ENCODE measurements at places on chromosomes 4 and X.

DNA sequence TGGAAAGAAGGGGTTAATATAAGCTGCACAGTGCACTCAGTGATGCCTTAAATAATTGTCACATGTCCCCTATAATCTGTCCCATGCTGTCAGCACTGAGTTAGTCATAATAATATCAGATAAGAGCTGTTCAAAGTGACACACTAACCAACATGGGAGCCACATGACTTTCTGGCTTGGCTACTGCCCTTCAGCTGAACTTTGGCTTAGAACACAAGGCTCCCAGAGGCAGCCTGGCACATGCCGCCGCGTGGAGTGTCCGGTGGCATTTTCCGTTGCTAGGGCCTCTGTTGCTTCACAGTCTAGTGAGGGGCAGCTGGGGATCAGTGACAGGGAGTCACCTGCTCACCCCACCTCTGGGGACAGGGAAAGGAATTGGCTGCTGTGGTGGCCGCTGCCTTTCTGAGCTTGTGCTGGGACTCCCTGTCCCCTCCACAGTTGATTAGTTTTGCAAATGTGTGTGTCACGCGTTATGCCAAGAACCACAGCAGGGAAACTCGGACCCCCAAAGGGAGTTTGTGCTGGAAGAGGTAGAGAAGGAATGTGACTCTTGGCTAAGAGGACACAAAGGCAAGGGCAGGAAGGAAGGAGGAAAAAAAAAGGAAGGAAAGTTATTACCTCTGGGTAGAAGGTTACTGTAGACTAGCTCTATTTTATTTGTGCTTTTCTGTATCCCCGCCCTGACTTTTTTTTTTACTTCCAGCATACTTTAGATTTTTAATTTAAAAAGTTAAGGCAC, 41.1 kb upstream of the PPARGC1A start:
- peak; percentile 41 for DNase-seq

- DNase-seq = peak; percentile 13
Measured at GRCh38 chr4:6221851-6222760, 21.8 kb upstream of the JAKMIP1 start.

GRCh38 chrX:139724626-139725025, 16.7 kb upstream of the MCF2 start:
- DNase-seq = peak; percentile 11

GRCh38 chr4:40909363-40909876, 159.7 kb downstream of the NSUN7 start:
- peak; percentile 74 for DNase-seq

DNA sequence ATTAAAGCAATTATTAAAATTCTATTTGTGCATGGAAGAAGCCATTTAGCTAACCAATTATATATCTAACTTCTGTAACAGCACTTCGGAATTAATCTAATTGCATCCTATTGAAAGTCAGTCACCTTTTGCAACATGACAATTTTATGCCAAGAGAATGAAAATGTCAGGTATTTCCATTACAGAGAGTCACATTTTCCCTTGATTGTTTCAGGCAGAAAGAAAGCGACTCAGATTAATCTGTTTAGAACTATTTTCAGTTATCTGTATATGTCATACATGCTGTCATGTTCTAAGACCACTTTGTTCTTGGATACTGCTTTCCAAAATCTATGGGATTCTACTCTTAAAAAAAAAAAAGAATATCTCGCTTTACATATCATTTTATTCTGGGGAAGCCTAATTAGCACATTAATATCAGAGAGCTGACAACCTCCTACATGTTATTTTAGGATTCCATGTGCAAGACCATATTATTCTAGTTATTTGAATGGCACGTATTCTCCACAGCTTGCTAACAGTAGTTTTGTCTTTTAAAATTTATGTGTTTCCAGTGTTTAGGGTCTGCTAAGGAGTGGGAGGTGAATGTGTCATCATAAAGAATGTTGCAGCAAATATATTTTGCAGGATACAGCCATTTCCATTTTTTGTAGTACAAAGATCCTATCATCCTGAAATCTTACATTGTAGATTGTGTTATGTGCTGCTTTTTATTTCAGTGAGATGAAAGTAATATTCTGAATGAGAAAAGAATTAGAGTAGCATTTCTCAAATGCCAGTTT, 31.7 kb downstream of the GALNT7 start:
- DNase-seq = no peak

- DNase-seq = no peak
Measured at GRCh38 chr4:127959794-127960193, 5.2 kb downstream of the MFSD8 start.

GRCh38 chrX:316351-317325, 2.0 kb downstream of the GTPBP6 start:
- DNase-seq = no peak

- no peak for DNase-seq
Measured at GRCh38 chr4:154471526-154472331, 19.9 kb downstream of the DCHS2 start.

- no peak for DNase-seq
Measured at GRCh38 chr4:19128176-19128575, 1106.6 kb upstream of the LCORL start.

DNA sequence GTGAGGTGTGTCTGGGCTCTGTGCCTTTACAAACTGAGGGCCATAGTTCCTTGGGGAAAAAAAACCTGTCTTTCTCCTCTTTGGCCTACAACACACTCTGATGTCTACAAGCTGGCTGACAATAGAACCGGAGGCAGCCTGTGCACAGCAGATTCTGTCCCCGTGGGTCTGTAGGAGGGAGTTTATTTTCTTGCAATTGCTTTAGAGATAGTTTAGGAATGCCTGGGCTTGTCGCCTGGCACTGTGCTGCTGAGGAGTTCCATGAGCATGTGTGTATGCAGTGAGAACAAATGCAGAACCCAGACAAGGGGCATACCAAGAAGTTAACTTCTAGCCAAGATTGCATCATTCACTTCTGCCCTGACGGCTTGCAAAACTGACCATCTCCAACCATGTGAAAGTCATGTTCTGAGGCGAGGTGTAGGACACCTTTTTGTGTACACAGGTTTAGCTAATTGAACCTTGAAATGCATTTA, 54.1 kb downstream of the CCNI start:
- peak; percentile 94 for DNase-seq

GRCh38 chrX:40104985-40105834, 7.5 kb upstream of the BCOR start:
- DNase-seq = peak; percentile 52

- peak; percentile 85 for DNase-seq
Measured at GRCh38 chr4:86895692-86896488, 3.7 kb upstream of the C4orf36 start.

DNA sequence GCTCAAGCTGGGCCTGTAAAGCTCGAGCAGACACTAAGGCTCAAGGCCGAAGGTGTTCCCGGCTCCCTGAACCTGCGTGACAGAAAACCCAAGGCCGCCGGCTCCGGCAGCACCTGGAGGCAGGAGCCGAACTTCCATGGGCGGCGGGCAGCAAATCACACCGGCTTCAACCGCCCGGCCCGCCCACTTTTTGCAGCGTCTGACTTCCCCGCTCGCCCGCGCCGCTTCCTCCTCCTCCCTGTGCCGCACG, 940 bp upstream of the NSD2 start:
- peak; percentile 78 for DNase-seq

- no peak for DNase-seq
Measured at GRCh38 chr4:36919721-36920120, 324.8 kb upstream of the NWD2 start.

DNA sequence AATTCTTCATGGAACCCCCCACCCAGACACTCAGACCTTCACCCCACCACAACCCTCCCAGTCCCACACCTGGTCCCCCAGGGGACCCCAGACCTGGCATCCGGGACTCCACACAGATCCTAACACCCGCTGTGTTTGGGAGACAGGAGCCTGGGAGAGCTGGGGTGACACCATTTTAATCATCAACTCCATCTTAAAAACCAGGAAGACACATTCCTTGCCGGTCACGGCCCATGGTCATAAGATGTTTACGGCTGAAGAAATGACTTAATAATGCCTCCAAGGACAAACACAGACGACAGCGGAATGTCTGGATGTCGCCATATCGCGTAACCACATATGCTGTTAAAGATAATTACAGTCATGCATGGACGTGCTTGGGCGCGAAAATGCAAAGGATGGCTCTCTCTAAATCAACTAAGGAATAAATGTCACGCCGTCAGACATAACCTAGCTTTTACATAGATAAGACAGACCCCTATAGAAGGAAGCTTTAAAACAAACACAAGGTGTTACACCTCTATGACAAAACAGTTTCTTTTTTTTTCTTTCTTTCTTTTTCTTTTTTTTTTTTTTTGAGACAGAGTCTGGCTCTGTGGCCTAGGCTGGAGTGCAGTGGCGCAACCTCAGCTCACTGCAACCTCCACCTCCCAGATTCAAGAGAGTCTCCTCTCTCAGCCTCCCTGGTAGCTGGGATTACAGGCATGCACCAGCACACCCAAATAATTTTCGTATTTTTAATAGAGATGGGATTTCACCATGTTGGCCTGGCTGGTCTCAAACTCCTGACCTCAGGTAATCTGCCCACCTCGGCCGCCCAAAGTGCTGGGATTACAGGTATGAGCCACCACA, 2.1 kb upstream of the DHRSX start:
- DNase-seq = peak; percentile 25

- DNase-seq = no peak
Measured at GRCh38 chr4:66367043-66367660, 696.9 kb upstream of the EPHA5 start.

DNA sequence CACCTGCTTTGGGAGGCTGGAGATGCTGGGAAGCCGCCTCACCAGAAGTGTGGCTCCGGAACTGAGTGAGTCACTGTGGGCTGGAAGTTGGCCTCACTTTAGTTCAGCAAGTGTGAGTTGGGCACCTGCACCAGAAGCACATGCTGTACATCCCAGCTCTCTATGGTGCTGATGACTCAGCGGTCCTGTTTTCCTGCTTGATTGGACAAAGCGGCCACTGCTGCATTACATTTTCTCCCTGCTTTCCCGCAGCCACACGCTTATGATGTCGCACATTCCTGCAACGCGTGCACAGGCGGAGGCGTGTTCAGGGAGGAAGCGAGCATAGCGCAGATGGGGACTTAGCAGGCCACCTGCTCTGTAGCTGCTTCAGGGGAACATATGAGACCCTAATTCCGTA, 26.7 kb upstream of the CLDN34 start:
- DNase-seq = peak; percentile 78

GRCh38 chrX:40644821-40645358, 2.5 kb downstream of the CXorf38 start:
- peak; percentile 78 for DNase-seq

GRCh38 chrX:103647630-103648029, 18.9 kb downstream of the TCEAL1 start:
- no peak for DNase-seq

GRCh38 chr4:38181286-38181685, 221.1 kb downstream of the PTTG2 start:
- no peak for DNase-seq

- DNase-seq = no peak
Measured at GRCh38 chr4:11495818-11496217, 67.1 kb upstream of the HS3ST1 start.

- peak; percentile 72 for DNase-seq
Measured at GRCh38 chr4:140267576-140267975, 105.9 kb upstream of the SCOC start.

- DNase-seq = no peak
Measured at GRCh38 chr4:55014876-55015275, 110.5 kb downstream of the KDR start.

DNA sequence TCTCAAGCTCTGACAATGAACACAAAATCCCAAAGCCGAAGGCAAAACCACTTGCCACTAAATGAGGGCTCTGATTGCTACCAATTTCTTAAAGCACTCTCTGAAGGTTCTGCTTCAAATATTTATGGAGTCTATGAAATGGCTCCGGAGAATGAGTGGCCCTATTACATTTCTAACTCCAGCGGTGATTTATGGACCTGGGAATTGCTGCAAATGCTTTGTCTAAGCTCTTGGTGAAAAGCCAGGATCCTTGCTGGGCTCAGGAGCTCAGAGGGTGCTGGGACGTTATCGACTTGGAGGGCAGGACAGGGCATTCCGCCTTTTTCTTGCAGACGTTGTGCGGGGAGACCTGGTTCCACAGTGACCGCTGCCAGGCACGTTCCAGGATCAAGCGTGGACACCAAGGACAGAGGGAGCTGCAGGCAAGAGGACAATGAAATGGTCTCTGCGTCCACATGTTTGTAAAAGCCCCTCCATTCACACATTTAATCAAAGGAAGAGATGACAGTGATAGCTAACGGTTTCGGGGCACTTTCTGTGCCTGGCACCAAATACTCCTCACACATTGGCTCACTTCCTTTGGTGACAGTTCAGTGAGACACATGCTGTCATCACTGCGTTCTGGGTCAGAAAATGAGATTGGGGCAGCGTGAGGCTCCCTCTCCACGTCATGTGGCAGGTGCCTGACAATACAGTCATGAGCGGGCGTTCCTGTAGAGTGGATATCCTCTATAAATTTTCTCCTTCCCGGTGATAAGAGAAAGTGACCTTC, 58.8 kb downstream of the C4orf50 start:
- no peak for DNase-seq

GRCh38 chrX:110015915-110016314, 13.0 kb downstream of the TMEM164 start:
- peak; percentile 21 for DNase-seq

DNA sequence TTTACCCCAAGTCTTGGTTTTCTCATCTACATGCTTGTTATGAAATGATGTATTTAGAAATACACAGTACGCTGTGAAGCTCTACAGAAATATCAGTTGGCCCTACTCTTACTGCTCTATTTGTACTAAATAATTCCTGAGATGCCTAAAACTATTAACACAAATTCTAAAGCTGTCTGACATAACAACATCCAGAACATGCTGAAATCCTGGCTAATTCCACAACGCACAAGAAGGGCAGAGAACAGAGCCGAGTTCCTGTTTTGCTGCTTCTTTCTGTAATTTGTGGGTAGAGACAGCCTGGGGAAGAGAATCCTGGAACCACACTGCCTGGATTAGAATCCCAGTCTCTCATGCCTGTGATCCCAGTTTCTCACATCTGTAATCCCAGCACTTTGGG, 59.0 kb downstream of the ZNF827 start:
- DNase-seq = peak; percentile 86

DNA sequence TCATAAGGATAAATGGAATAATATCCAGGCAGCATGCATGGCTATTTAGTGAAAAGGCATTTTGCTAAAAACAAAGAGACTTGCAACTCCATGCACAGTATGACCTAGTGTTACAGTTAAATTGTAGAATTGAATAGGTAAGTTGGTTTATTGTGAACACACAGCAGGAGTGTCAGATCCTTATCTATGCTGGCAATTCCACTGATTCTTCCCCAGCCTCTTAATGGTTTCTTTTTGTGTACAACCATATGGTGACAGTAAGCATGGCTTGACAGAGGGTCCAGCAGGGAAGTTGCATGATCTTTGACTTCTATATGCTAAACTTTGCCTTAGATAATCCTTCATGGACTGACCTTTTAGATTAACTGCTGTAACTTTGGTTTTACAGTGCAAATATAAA, 936.6 kb upstream of the EPHA5 start:
- no peak for DNase-seq

GRCh38 chr4:110418641-110419040, 57.3 kb upstream of the ENPEP start:
- DNase-seq = no peak

GRCh38 chr4:76341063-76341462, 34.5 kb downstream of the STBD1 start:
- peak; percentile 88 for DNase-seq

Data from choroid plexus epithelial cell (primary cell).